ENCODE measurements at places on chromosomes 1 and 21. TPM values are rescaled to one million over a fixed set of nuclear protein-coding genes. Genes with fewer than 3 reads are reported as not detected.

GRCh38 chr1:207988326-207989165, 77.6 kb upstream of the CD34 start:
- no peak for DNase-seq

- DNase-seq = peak; percentile 37
Observed at GRCh38 chr1:117606649-117607430, 992 bp downstream of the TENT5C start.

- no peak for DNase-seq
Observed at GRCh38 chr1:240314845-240315801, 223.4 kb downstream of the FMN2 start.

- peak; percentile 42 for DNase-seq
Observed at GRCh38 chr1:15616373-15617172, 685 bp upstream of the DDI2 start.

DNA sequence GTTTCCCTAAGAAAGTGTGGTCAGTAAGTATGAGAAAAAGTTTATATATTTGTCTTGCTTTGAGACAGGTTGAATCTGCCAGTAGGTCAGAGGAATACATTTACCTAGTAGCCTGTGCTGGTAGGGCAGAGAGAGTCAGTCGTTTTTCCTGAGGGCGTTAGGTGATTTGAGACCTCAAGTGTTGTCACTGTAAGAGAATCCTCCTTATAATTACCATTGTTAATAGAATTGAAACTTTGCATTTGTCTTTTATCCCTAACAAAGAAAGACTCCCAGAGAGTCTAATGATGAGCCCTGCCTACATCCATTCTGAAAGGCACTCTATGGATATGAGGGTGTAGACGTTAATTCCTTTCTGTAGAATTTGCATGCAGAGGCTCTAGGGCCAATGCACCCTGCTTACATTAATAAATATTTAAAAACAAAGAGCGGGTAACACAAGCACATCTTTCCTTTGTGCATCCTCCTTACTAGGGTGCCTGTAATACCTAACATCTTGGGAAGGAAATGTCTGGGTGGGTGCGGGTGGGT, 16.4 kb downstream of the PBX1 start:
- DNase-seq = no peak

DNA sequence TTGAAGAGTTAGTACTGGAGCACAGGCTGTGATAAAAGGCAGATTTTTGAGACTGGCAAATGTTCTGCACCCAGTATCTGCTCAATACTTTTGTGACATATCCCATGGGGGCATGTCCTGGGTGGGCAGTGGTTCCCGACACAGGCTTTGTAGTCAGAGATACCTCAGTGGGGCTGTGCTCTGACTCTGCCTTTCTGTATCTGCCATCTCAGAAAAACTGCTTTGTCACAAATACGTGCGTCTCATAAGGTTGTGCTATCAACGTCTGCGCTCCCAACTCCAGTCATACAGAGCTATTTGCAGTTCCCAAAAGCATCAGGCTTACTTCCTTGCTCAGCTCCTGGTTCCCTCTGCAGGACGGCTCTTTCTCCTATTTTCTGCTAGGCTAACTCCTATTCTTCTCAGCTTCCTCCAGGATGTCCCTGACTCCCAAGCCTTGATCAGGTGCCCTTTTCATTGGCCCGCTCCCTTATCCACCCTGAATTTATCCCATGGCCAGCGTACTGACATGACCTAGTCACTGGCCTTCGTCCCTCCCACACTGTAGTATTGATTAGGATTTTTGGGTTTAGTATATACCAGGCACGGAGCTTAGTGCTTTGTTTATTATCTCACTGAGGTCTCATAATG, 12.1 kb upstream of the RAB29 start:
- DNase-seq = no peak

- no peak for DNase-seq
Observed at GRCh38 chr1:223041481-223041880, 101.6 kb downstream of the TLR5 start.

DNA sequence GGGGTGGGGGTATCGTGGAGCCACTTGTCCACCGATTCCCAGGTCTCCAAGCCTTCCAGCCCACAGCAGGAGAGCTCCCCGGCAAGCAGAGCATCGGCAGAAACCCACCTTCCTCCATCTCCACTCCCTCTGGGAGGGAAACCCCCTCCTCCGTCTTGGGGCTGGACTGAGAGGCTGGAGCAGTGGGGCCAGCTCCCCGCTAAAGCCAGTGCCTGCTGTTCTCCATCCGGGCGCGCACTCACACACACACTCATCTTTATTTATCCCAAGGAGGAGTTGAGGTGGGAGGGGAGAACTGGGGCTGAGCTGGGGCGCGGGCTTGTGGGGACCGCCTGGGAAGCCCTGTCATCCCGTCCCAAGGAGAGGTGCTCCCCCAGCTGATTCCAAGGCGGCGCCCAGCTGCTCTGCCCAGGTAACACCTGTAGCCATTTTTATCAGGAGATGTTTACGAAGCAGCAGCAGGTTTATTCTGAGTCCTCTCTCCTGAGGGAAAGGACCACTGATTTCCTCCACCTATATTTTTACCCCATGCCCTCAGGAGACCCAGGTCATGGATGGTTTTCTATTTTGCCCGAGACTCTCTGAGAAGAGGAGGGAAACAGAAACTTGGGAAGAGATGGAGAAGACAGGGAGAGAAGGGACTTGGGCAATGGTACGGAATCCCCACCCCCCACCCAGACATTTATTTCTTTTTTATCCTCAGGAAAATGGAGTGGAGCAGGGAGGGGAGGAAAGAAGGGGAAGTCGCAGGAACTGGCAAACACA, 2.1 kb downstream of the KCNN3 start:
- DNase-seq = no peak

DNA sequence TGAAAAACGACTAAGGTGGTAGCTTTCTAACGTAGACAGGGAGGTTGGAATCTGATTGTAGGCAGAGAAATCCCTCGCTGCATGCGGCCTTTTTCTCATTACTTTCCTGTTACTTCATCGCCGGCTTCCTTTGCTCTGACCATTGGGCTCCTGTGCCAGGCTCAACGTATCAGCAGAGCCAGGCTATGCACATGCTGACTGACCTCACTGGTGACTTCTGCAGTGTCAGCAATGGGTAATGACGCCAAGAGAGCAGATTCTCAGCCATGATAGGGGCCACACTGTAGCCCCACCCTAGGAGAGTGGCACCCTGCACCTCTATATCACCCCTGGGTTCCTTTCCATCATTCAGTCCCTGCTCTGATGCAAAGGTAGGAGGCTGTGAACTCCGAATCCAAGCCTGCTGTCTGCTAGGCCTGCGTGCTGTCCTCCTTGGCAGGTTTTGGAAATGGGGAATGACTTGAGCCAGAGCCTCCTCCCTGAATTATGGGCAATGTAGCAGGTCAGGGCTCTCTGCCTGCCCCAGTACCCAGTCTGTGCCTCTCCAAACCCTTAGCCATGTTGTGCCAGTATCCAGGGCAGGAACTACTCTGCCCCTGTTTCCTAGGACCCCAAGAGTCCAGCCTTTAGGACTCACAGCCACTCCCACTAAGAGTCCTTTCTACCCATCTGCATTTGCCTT, 11.4 kb downstream of the PPFIA4 start:
- no peak for DNase-seq

DNA sequence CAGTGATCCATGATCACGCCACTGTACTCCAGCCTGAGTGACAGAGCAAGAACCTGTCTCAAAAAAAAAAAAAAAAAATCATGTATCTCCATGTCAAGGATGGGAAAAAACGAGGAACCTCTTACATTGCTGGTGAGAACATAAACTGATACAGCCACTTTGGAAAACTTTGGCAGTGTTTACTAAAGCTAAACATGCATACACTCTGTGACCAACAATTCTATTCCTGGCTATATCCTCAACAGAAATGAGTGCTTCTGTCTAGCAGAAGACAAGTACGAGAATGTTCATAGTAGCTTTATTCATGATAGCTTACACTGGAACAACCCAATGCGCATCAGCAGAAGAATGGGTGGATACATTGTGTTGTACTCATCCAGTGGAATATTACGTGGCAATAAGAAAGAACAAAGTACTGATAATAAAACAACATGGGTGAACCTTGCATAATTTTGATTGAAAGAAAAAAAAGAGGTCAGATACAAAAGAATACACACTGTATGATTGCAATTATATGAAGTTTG, 31.5 kb upstream of the SLC6A9 start:
- DNase-seq = no peak

GRCh38 chr21:38897532-38898421, 92.0 kb downstream of the ETS2 start:
- DNase-seq = no peak

GRCh38 chr21:35338881-35339632, 290.0 kb upstream of the RUNX1 start:
- no peak for DNase-seq

DNA sequence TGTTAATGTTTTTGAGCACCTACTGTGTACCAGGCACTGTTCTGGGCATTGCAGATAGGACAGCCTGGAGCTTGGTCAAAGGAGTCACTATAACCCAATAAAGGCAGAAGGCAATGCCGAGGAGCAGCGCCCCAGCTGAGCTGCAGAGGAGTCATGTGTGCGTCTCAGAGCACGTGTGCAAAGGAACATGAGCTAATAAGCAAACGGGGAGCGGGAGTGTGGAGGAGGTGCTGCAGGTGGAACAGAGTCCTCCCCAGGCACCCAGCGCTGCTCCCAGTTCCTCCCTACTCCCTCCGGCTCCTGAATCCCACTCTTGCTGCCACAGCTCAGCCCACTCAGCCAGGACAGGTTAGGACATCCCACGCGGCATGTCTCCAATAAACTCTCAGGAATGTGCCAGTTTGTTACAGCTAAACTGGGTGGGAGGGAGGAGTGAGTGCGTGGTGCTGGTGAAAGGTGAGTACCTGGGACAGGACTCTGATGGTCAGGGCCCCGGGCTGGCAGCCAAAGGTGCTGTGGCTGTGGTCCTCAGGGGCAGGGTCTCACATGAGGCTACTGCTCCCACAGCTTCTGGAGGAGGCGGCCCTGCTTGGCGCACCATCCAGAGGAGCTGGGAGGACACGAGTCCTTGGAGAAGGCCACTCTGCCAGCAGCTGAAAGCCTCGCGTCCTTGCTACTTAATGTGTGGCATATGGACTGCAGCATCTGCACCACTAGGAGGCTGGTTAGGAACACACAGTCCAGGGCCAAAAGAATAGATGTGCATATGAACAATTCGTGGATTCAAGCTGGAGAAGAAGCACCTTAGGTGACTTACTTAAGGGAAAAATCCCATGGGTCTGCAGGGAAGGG, 52.3 kb downstream of the GRIK3 start:
- no peak for DNase-seq

DNA sequence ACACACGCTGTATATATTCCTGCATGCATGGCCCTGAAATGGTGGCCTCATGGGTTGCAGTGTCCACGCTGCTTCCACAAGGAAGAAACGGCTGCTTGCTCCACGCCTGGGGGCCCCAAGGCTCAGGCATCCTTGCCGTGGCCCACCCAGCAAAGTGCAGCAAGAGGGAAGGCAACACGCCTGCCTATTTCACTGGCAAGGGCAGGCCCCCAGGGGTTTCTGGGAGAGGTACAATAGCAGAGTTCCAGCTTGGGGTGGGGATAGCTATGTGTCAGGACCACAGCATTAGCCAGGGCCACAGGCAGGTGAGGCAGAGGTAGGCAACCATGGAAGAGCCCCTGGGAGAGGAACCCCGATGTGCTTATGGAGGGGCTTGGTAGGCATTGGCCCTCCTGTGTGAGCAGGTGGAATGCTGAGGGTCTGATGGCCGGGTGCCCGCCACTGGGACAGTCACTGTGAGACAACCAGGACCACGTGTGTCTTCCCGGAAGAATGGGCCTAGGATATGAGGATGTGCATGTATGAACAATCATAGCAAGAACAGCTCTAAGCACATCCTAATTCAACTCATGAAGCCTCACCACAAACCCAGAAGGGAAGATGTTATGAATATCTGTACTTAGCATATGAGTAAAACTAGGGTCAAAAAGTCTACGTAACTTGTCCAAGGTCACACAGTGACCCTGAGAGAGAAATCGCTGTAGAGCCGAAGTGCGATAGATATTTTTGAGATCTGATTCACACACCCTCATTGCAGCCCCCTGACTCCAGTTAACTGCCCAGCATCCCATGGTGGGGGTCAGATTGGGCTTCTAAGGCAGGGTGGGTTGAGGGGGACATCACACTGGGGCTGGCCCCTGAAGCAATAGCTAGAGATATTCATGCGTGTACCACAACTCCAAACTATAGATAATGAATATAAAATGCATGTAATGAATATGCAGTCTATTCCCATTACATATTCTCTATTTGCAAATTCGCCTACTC, 11.8 kb downstream of the TFF2 start:
- DNase-seq = no peak

DNA sequence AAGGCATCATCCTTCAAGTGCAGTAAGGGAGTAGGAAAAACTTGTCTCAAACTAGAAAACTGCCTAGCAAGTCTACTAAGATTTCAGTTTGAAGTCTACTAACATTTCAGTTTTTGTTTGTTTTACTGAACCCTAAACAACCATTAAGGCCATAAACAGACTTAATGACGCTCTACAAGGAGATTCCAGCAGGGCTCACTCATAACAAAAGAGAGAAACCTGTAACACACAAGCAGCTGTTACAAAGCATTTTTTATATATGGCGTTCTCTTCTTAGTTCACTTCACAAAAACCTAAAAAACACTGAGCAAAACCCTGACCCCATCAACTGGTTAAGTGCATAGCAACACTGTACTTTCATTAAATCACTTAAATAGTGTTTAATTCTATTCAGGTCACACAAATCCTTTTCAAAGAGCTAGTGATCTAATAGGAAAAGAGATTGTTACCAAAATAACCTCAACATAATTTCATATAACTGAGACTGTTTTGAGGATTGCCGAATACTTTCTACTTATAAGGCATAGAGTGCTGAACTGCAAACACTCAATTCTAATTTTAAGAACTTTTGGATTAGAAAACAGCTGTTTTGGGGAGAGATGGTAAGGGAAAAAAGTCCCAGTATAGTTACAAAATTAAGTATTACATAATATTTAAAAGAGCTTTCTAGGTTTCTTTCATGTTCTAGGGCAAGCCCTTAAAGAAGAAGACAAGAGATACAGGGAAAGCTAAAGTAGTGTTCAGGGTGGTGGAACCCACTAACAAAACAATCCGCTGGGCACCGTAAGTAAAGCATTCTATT, 1.4 kb downstream of the B3GALNT2 start:
- no peak for DNase-seq

- no peak for DNase-seq
Observed at GRCh38 chr1:70487910-70488665, 77.0 kb downstream of the CTH start.

TEX50 gene
- not detected for total RNA-seq

CASQ1 gene
- 21.8 TPM for total RNA-seq

S100A3 gene
- total RNA-seq = 3.3 TPM

ADGRB2 gene
- 14.0 TPM for total RNA-seq

LIN28A gene
- total RNA-seq = 0.15 TPM

Measured in left cardiac atrium (tissue), 4 donors.